ENCODE measurements at places on chromosomes 11 and 22. TPM values are rescaled to one million over a fixed set of nuclear protein-coding genes. Genes with fewer than 3 reads are reported as not detected.
A peak's percentile ranks its signal among the peaks of the same experiment; 100 is the strongest.

The CTSF gene
- total RNA-seq = 1.6 TPM

The MADD gene
- 23.1 TPM for total RNA-seq

The CREB3L1 gene
- 15.4 TPM for total RNA-seq

The NELL1 gene
- total RNA-seq = not detected

The INSC gene
- total RNA-seq = not detected

The CD3G gene
- not detected for total RNA-seq

The OR10D3 gene
- not detected for total RNA-seq

The RAB36 gene
- total RNA-seq = 6.1 TPM

The SOX6 gene
- total RNA-seq = not detected

The GGT1 gene
- total RNA-seq = 30.0 TPM

DNA sequence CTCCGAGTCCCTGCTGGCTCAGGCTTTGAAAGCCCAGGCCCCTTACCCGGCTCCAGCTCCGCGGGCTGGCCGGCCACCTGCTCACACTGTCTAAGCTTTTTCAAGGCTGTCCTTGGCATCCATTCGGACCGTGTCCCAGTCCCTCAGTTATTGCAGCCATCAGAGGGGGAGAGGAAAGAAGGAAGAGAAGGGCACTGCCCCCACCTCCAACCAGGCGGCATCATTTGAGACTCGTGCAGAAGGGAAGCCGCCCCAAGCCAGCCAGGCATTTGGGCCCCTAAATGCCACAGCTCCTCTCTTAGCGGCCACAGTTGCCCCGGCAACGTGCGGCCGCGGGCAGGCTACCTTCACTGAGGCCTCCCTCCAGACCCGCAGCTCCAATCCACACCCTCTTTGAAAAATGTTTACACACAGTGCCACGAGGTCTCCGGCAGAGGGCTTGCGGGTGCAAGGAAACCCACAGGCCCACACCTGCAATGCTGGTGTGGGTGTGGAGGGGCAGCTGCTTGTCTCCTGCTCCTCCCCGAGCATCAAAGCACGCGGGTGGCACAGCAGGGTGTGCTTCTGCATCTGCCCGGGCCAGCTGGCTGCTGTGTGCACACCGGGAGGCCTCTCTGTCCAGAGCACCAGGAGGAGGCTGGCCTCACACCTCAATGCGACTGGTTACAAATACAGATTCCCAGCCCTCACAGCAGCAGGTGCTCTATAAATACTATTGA lies 124.4 kb downstream of the CTTN start:
- peak; percentile 54 for DNase-seq

DNA sequence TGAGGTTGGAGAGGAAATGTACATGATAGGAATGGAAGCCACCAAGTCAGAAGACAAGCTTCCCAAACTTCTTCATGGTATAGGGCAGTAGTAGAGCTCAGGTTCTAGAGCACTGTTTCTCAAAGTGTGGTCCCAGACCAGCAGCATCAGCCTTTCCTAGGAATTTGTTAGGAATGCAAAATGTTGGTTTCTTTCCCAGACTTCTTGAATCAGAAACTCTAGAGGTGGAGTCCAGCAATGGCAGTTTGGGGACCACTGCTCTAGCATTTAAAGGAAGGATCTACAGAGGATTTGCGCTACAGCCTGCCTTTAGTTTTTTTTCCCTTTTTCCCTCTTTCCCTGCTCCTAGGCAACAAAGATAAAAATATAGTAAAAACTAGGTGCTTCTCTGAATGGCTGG lies 17.0 kb upstream of the MMP12 start:
- no peak for DNase-seq

GRCh38 chr22:30307041-30307574 lies 17.8 kb upstream of the CASTOR1 start:
- DNase-seq = no peak

DNA sequence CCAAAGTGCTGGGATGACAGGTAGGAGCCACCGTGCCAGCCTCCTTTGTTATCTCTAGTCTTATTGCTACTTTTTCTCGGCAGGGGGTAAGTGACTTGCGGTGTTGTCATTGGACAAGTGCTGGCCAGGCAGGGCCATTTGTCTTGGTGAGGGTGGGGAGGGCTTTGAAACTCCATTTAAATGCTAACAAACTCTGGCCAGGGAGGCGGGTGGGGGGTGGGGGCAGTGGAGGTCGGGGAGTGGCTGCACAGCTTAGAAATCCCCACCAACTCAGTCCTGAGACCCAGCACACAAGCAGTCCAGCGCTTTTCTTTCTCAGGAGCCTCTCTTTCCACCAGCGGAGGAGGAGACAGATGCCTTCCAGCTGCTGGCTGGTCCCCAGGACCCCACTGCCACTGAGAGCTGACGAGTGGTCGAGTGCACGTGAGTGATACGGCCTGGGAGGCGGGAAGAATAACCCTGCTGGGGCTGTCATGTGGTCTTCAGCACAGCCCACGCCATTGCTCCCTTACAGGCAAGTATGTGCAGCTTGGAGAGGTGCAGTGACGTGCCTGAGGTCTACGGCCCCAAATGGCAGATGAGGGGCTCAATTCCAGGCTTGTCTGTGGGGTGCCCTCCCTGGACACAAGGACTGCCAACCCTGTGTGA lies 24.2 kb upstream of the OSBPL5 start:
- DNase-seq = no peak

GRCh38 chr11:1889941-1890855 lies 1.5 kb downstream of the PRR33 start:
- no peak for DNase-seq

DNA sequence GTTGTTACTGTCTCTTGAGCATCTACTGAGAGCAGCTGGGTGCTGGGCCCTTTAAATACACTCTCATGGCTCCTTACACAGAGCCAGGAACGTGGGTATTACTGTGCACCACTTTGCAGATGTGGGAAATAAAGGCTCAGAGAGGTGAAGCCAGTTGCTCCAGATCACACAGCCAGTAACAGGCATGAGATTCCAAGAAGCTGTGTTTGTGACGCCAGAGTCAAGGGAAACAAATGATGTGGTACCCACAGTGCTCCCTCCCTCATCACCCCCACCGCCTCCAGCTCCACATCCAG lies 1.4 kb upstream of the PRDM11 start:
- no peak for DNase-seq

- DNase-seq = no peak
Observed at GRCh38 chr22:39970742-39971141, 10.5 kb downstream of the TMA7B start.

DNA sequence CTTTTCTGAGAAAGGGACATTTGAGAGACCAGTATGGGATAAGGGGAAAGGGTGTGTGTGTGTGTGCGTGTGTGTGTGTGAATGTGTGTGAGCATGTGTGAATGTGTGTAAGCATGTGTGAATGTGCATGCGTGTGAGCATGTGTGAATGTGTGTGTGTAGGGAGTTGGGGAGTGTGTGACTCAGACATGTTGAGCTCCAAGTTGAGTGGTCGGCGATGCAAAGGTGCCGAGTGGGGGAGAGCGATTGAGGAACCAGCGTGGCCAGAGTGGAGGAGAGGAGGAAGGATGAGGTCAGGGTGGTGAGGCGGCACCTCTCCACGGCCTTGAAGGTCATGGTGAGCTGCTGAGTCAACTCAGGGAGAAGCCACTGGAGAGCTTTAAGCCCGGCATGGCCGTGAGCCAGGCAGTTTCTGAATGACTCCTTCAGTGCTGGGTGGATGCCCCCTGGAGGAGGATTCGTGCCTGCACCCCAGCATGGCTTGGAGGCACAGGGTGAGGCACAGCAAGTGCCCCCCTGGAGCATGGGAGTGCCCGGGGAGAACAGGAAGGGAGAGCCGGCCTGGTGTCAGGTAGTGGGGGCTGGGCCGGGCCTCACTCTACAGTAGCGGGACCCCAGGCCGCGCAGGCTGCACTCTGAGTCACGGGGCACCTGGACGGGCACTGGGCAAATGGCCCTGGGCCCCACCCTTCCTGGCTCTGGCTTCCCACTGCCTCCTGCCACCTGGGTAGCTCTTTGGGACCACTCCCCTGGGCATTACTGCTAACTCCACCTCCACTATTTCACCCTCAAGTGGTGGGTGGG lies 8.2 kb upstream of the CCDC88B start:
- DNase-seq = peak; percentile 96

GRCh38 chr11:117217141-117218084 lies 14.5 kb downstream of the PCSK7 start:
- peak; percentile 12 for DNase-seq

DNA sequence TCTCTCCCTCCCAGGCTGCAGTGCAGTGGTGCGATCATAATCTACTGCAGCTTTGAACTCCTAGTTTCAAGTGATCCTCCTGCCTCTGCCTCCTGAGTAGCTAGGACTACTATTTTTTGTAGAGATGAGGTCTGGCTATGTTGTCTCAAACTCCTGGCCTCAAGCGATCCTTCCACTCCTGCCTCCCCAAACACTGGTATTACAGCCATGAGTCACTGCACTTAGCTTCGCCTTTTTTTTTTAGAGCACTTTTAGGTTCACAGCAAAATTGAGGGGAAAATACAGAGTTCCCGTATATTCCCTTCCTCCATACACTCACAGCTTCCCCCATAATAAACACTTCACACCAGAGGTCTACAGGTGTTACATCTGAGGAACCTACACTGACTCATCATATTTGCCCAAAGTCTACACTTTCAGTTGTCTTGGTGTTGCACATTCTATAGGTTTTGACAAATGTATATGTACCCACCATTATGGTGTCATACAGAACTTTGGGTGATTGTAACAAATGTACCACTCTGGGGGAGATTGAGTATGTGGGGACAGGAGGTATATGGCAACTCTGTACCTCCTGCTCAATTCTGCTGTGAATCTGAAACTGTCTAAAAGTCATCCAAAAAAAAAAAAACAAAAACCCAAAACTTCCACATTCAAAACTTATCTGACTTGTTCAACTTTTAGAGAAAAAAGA lies 11.3 kb upstream of the SLC37A4 start:
- DNase-seq = no peak

DNA sequence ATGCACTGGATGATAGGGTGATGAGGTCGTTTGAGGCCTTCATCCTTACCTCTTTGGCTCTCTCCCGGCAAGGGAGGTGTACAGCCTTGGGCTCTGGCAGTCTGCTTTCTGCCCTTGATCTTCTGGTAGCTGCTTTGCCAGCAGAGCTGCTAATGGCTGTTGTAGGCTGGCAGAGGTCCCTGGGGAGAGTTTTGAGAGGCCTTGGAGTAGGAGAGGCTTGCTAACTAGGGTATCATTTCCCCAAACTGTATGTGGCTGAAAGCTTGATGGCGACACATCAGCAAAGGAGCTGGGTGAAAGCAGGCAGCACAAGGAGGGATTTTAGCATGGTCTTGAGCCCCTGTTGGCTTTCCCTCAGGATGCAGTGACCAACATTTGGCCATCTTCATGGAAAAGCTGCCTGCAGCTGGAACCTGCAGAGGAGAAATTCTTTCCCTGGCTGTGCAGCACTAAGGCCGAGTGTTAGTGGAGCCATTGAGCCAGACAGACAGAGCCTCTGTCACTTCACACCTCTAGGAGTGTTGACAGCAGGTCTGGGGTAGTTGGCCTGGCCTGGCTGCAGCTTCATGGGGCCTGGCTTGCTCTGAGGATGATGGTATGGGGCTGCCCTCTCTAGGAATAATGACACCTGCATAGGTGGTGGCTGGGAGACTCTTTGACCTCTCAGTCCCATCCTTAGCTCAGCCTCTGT lies 3.5 kb upstream of the AMPD3 start:
- DNase-seq = no peak

- DNase-seq = no peak
Observed at GRCh38 chr22:25374869-25375268, 155.4 kb downstream of the CRYBB2 start.

DNA sequence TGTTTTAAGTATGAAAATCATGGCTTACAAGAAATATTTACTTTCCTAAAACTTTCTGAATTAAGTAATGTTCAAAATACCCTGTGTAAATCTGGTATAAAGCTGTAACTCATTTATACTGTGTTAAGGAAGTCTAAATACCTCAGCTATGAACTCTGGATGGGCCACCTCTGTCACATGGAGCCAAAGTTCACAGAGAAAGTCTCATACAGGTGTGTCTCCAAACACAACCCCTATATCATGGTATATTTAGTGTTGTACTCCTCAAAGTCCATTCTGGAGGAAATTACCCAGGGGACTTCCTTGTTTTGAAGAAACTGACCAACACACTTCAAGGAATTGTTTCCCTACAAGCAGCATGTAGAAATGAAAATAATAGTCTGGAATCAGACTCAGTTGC lies 909.2 kb upstream of the TENM4 start:
- no peak for DNase-seq

DNA sequence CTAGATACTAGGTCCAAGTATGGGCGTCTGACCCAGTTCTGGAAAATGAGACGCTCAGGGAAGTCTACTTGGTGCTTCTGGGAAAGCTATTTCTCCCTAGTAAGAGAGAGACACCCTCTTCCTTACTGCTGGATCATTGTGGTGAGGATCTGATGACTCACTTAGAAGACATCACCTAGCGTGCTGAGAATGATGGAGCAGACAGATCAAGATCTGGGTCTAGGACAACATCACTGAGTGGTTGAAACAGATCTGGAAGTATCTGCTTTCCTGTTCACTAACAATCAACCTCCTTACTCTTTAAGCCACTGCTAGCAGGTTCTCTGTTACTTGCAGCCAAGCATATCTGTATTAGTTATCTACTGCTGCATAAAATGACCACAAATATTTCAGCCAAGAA lies 38.3 kb upstream of the HMGXB4 start:
- DNase-seq = peak; percentile 67

DNA sequence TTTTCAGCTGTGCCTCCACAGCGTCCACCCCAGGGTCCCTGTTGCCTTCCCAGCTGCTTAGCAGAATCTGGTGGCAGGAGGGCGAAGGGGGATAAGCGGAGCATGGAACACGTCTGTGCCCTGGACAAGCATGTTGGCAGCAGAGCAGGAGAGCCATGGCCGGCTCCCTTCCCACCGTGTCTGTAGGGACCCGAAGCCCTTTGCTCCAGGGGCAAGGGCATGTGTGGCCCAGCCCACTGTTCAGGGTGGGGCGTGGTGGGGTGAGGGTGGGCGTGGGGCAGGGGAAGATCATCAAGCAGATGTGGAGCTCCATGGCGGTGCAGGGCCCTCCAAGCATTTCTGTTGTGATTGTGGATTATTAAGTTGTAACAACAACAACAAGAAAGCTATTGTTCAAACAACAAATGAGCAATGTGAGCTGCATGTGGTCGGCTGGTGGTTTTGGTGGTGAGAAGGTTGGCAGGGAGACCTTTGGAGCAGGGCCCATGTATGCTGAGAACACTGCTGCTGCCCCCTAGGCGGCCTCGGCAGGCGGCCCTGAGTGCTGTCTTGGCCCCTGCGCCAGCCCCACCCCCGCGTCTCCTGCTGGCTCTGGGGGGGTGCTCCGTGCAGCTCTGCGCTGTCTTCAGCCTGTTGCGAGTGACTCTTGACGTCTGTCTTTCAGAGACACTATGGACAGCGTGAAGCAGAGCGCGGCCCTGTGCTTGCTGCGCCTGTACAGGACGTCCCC lies 50.9 kb downstream of the AP2A2 start:
- peak; percentile 60 for DNase-seq

- peak; percentile 38 for DNase-seq
Observed at GRCh38 chr11:13344818-13345217, 67.2 kb downstream of the BMAL1 start.

- DNase-seq = no peak
Observed at GRCh38 chr11:34235591-34236071, 122.2 kb downstream of the ABTB2 start.

GRCh38 chr11:15772981-15773380 lies 583.4 kb downstream of the SOX6 start:
- DNase-seq = no peak

Data from A172 (cell line).